ENCODE measurements at places on chromosomes 1 and 21.

- no peak for DNase-seq
These were observed 22.1 kb upstream of the NPHP4 start for GRCh38 chr1:6014130-6014999.

DNA sequence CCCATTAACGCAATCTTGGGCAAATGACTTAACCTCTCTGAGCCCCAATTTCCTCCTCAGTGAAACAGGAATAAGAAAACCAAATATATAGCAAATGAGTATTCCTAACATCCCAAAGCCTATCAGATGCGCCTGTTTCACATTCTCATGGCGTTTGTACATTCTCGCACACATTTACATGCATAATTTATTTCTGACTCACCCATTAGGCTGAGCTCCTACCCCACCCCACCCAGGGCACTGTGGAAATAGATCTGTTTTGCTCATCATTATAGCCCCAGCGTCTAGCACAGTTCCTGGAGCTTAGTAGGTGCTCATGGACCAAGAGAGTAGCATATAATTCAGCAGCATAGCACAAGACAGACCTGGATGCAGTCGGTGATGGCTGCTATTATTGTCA is 146.1 kb upstream of the VANGL1 start:
- no peak for DNase-seq

DNA sequence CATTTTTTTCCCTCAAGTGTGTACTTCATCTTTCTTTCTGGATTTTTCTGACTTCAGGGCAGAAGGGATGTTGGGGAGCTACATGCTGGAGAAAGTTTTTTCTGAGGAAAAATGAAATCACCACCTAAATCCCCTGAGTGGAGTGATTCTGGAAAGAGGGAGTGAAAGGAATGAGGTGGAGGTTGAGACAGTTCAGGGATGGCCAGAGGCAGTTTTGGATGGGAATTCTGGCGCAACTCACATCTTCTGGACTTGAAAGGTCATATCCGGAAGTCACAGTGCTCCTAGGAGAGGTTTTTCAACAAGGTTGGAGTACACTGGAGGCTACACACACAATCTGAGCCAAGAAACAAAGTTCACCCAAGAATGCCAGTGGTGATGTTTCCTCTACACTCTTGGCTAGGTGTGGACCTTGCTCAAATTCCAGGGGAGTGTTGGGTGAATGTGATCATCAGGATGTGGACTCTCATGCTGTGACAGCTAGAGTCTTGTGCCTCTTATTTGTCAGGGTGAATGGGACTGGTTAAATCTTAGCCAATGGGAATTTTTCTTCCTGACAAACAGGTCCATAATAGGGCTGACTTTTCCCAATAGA is 161.5 kb downstream of the HLX start:
- no peak for DNase-seq

- no peak for DNase-seq
These were observed 328.3 kb upstream of the ADGRL2 start for GRCh38 chr1:81472387-81472786.

DNA sequence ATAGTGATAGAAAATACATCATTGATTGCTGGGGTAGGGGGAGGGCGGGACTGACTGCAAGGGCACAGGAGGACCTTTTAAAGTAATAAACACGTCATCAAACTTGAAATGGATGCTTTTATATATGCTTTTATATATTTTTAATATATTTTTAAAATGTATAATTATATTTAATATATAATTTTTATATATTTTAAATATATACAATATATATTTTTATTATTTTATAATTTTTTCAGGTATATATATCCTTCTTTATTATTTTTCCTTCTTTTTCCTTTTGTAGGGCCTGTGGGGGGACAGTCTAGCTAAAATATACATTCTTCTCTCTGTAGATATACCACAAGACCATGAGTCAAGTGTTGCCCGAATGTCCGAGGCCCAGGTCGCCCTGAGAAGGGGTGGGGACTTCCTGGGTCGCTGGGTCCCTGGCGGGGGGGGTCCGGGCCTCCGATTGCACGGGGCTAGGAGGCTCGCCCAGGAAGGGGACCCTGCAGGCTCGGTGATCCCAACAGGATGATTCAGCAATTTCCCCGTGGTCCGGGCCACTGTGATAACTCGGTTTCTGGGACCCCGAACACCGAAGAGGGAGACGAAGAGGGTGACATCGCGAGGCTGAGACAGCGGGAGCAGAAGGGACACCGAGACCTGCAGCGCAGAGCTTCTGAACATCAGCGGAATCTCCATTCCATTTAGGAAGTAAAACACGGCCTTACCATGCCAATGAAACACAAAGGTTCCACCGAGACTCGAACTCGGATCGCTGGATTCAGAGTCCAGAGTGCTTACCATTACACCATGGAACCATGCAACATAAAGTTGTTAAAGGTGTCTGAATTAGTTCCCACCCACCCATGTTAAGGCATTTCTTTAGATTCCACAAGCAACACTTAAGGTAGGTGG is 112.5 kb upstream of the NBPF11 start:
- DNase-seq = peak; percentile 13

GRCh38 chr1:186633116-186633515 is 47.1 kb downstream of the PTGS2 start:
- no peak for DNase-seq

DNA sequence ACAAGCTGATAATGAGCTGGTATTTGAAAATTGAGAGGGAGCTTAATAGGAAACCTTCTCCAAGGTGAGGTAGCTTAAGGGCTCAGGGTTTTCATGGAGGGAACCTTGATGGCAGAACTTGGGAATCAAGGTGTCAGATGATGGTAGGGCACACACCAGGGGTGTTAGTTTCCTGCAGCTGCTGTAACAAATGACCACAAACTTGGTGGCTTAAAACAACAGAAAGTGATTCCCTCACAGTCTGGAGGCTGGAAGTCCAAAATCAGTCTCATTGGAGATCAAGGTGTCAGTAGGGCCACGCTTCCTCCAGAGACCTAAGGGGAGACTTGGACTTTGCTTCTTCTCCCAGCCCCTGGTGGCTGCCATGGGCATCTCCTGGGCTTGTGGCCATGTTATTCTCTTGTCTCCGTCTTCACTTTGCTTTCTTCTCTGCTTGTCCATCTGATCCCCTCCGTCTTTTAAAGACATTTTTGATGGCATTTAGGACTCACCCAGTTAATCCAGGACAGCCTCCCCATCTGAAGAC is 45.5 kb downstream of the HUNK start:
- DNase-seq = no peak

DNA sequence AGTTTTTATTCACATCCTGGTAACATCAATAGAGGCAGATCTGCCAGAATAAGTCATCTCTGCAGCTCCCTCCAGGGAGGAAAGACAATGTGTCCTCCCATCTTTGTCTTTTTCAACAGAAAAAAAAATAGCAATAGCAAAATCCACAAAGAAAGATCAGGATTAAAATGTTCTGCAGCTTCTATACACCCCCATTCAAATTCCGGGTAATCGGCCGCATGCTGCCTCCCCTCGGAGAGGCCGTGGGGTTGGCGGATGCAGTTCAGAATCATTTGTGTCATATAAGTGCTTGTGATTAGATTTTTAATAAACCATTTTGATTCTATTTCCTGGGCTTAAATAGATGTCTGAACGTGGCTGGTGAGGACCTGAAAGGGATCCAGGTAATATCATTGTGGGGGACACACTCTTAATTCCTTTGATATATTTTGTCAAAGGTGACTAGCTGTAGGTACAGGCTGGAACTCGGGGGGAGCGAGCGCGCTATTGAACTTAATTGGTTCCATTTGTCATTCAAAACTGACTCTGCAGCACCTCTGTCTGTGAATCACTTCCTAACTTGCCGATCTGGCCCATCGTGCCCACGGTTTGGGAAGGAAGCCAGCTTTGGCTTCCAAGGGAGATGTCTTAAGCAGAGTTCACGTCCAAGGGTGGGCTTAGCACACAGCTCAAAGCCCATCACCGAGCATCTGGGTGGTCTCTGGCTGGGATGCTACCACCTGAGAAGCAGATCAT is 85.6 kb upstream of the ARHGEF16 start:
- DNase-seq = no peak

DNA sequence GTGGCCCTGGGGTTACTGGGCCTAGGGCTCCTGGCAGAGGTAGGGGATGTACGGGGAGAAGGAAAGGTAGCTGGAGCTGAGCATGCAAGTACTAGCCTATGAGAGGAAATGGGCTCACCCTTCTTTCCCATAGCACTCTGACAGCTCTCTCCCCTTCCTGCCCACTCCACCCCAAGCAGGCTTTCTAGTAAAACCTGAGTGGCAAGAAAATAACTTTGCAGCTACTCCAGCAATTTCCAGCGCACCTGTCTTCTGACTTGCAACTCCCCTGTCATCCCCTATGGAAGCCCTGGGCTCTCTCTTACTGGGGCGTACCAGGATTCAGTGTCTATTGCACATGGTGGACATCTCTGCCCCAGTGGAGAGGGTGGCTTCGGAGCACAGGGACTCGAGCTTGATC is 6.7 kb upstream of the IVL start:
- no peak for DNase-seq

DNA sequence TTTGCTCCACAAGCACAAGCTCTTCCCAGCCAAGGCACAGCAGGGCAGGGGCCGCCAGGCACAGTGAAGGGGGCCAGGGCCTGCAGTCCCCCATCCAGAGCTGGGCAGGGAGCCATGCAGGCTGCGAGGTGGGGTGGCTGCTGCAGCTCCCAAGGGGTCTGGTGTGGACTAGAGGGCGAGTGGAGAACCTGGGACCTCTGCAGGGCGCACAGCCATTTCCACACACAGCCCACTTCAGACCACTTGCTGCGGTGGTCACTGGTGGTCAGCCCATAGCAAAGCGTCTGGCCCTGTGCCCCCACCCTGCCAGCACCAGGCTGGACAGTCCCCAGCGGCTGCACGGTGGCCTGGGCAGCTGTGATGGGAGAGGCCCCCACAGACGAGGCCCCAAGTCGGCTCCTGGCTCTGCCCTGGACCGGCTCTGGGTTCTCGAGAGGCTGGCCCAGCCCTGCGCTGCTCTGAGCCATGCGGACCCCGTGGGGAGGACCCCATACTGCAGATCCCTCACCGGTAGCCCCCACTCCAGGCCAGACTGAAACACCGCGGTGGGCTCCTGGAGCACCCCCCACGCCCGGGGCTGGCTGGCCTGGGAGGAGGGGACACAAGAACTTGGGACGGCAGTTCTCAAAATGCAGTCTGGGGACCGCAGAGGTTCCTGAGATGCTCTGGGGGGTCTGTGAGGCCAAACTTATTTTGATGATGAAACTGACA is 47.1 kb upstream of the COL6A2 start:
- no peak for DNase-seq

DNA sequence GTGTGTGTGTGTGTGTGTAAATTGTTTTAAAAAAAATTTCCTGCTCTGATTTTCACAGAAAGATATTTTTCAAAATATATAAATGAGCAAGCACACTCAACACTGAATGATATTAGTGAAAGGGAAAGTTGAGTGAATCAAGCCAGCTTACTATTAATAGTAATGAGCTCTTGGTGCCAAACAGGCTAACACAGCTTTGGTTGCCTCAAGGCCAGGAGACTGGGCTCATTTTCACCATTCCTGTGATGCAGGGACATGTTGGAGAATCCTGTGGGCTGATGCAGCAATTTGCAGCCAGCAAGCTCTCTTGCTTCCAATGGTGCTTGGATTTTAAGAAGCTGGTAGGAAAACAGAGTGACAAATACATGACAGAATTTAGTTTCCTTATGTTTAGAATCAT is 30.2 kb downstream of the PLA2G4A start:
- DNase-seq = no peak

- no peak for DNase-seq
These were observed 48.0 kb downstream of the RHBG start for GRCh38 chr1:156416993-156417392.

- no peak for DNase-seq
These were observed 209.4 kb downstream of the PTPRC start for GRCh38 chr1:198848206-198848605.

GRCh38 chr1:7333620-7334019 is 437.5 kb upstream of the VAMP3 start:
- DNase-seq = no peak

GRCh38 chr1:75765697-75766355 is 20.2 kb upstream of the RABGGTB start:
- no peak for DNase-seq

GRCh38 chr1:181514298-181515290 is 31.3 kb downstream of the CACNA1E start:
- no peak for DNase-seq

- DNase-seq = no peak
These were observed 5.4 kb downstream of the CD2 start for GRCh38 chr1:116759636-116760035.

- no peak for DNase-seq
These were observed 96.9 kb downstream of the RGL1 start for GRCh38 chr1:183901748-183902330.

- no peak for DNase-seq
These were observed 33.9 kb upstream of the LGALS8 start for GRCh38 chr1:236489710-236490377.

DNA sequence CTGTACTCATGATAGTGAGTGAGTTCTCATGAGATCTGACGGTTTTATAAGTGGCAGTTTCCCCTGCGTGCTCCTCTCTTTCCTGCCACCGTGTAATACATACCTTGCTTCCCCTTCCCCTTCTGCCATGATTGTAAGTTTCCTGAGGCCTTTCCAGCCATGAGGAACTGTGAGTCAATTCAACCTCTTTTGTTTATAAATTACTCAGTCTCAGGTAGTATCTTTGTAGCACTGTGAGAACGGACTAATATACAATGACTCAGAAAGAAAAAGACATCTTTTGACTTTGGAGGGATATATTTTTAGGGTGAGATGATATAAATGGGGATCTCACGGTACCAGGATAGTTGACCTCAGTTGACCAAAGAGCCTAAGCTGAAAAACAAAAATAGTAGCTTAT is 74.7 kb upstream of the BACH1 start:
- DNase-seq = no peak

GRCh38 chr1:45097944-45098343 is 85.9 kb downstream of the UROD start:
- no peak for DNase-seq

DNA sequence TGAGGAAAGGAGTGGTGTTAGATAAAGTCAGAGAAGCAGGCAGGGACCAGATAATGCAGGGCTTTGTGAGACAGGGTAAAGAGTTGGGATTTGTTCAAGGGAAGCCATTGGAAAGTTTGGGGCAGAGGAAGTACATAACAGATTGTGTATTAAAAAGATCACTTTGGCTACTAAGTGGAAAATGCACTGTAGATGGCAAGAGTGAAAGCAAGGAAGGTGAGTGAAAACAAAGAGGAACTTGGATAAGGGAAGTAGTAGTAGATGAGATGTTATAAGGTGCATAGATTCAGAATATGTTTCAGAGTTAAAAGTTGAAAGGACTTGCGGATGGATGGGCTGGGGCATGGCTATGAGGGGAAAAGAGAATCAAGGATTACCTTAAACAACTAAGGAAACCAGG is 17.4 kb downstream of the MRPL39 start:
- no peak for DNase-seq

DNA sequence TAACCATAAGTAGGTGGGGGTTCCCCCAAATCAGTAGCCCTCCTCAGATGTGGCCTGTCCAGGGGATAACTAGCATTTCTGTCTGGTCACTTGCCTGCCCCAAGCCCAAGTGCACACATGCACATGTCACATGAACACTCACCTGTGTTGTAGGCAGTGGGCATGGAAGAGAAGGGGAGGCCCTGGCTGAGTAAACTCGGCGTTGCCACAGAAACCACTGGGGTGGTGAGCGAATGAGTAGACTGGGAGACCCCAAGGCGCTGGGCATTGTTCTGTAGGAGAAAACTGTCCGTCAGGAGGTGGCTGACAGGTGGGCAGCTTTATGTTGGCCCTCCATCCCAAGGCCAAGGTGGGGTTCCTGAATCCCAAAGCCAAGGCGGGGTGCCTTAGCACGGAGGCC is 25.6 kb downstream of the MEF2D start:
- no peak for DNase-seq

GRCh38 chr21:23534850-23535249 is 2072.4 kb downstream of the MRPL39 start:
- DNase-seq = no peak

Data from activated naive CD4-positive, alpha-beta T cell treated with Interleukin-2 at 50 U/mL for 16 hours (primary cell).